ENCODE measurements at places on chromosomes 12 and 14.

DNA sequence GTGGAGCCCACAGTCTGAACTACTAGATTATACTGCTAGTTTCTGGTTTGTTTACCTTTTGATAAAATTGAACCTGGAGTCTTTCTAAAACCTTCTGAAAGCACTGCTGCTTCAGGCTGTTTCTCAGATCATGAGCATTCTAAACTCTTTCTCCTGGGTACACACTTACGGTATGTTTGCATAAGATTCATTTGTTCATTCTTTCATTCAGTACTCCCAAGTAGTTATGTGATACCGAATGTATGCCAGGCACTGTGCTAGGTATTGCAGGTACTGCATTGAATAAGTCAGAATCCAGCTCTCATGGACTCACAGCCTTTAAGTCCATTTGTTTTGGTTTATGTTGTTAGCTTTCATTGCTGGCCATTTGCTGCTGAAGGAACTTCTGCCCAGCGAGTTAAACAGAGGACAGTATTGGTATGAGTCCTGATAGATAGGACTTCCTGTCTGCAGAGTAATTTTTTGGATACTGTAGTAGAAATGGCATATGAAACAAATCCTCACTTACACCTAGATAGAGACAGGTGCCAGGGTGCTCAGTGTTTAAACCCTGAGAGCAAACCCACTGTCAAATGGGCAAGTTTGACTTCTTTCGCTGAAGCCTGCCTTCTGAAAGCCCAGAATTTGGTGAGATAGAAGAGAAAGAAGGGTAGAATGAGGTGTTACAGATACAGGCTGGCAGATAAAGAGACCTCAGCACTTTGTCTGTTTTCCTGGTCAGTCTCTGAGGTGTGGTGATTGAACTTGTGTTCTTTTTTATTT, 2.1 kb downstream of the SUSD6 start:
- no peak for DNase-seq

DNA sequence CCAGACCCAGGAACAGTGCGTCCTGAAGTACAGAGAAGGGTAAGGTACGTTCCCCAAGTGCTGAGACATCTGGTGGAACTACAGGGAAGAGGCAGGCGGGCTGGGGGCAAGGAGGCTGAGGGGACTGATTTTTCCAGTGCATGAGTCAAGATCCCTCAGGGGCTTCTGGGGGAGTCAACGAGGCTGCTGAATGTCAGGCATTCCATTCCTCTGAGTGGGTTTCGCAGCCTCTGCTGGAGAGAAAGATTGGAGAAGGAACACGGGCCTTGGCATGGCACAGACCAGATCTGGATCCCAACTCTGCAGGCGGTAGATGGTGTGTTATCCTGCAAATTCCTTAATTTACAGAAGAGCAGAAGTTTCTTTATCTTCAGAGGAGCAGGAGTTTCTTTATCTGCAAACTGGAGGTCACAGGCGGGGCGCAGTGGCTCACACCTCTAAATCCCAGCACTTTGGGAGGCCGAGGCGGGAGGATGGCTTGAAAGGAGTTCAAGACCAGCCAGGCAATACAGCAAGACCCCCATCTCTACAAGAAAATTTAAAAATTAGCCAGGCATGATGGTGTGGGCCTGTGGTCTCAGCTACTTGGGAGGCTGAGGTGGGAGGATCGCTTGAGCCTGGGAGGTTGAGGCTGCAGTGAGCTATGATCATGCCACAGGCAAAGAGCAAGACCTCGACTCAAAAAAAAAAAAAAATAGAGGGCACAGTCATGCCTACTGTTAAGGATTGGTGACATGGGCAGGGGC, 132.6 kb upstream of the MAP1LC3B2 start:
- peak; percentile 94 for DNase-seq

GRCh38 chr12:24228371-24228770, 278.9 kb upstream of the SOX5 start:
- no peak for DNase-seq

GRCh38 chr12:47277972-47278448, 198.3 kb upstream of the AMIGO2 start:
- DNase-seq, result peak; percentile 90

- DNase-seq, result no peak
Observed at GRCh38 chr12:100138803-100139098, 3.9 kb downstream of the BLTP3B start.

DNA sequence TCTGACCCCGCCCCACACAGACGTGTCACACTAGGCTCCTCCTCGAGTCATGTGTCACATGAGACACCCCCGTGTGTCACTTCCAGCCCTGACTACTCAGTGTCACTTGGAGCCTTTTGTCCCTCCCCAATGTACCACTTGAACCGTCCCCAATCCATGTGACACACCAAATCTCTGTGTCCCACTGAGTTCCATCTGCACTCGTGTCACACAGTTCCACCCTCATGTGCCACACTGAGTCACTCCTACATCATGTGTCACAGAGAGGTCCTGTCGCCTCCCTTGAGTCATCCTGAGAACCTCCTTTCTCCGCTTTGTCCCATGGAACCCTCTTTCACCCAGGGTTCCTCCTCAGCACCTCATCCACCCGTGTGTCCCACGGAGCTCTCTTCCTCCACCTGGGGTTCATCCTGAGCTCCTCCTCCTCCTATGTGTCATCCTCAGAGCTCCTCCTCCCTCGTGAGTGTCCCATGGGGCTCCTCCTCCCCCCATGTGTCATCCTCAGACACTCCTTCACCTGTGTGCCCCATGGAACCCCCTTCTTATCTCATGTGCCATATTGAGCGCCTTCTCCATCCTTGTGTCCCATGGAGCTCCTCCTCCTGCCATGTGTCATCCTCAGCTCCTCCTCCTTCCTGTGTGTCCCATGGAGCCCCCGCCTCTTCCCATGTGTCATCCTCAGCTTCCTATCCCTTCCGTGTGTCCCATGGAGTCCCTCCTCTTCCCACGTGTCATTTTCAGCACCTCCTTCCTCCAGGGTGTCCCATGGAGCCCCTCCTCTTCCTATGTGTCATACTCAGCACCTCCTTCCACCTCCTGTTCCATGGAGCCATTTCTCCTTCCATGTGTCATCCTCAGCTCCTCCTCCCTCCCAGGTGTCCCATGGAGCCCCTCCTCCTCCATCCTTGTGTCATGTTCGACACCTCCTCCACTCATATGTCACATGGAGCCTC, 32.0 kb downstream of the RTL1 start:
- DNase-seq, result peak; percentile 88

- no peak for DNase-seq
Observed at GRCh38 chr14:32669391-32669790, 269.3 kb upstream of the NPAS3 start.

GRCh38 chr12:43291516-43291915, 260.5 kb downstream of the ADAMTS20 start:
- DNase-seq, result no peak
